Naive thymus-derived CD8-positive, alpha-beta T cell (primary cell): ENCODE measurements at places on chromosomes 6 and 20.

GRCh38 chr6:137852811-137853210 is 14.2 kb upstream of the TNFAIP3 start:
- H3K27ac ChIP-seq: no peak overlapping the region
- H3K4me3 ChIP-seq: no peak overlapping the region
- H3K4me1 ChIP-seq: no peaks in the 10 kb centered on the region
- H3K27me3 ChIP-seq: no peaks in the 10 kb centered on the region

- peaks cover 3% of the 10 kb centered on the region for H3K36me3 ChIP-seq
- no peak overlapping the region for H3K27ac ChIP-seq
- H3K4me1 ChIP-seq: peaks cover 30% of the 10 kb centered on the region
- no peaks in the 10 kb centered on the region for H3K27me3 ChIP-seq
- H3K4me3 ChIP-seq: no peak overlapping the region
These were observed 1.8 kb upstream of the PEX7 start for GRCh38 chr6:136820561-136820960.

DNA sequence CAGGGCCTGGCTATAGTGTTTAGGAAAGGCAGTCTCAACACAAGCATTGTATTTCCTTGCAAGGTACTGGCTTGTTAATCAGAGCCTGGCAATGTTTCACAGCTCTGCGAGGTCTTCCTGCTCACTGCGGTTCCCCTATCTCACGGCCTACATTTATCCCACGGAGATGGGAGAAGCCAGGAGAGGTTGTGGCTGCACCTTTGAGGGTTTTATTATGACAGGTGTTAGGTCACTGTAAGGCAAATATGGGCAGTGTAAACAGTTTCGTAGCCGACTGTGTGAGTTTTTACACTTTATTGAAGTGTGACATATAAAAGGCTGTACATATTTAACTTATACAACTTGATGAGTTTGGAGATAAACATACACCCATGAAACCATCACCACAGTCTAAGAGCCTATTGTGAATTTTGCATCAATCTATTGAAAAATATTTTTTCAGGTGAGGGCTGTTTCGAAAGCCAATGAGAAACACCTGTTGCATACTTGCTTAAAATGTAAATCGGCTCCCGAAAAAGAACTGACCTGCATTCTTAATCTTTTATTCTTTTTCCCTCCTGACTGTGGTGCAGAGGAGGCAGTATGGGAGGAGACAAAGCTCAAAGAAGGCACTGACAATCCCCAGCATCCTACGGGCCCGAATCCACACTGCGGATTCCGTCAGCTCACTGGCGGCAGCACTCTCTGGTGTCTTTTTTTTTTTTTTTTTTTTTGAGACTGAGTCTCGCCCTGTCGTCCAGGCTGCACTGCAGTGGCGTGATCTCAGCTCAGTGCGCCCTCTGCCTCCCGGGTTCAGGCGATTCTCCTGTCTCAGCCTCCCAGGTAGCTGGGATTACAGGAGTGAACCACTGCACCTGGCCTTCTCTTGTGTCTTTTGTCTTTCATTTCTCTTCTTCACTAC is 7.5 kb upstream of the RBM38 start:
- H3K4me3 ChIP-seq: no peak overlapping the region
- no peaks in the 10 kb centered on the region for H3K27me3 ChIP-seq
- DNase-seq: no peak
- peaks cover 15% of the 10 kb centered on the region for H3K4me1 ChIP-seq
- no peak overlapping the region for H3K27ac ChIP-seq
- H3K36me3 ChIP-seq: peaks cover 27% of the 10 kb centered on the region

GRCh38 chr6:112680091-112680490 is 333.0 kb downstream of the RFPL4B start:
- H3K4me1 ChIP-seq: no peaks in the 10 kb centered on the region
- DNase-seq: no peak
- H3K4me3 ChIP-seq: no peak overlapping the region
- no peaks in the 10 kb centered on the region for H3K36me3 ChIP-seq
- H3K27ac ChIP-seq: no peak overlapping the region

GRCh38 chr6:38163186-38164130 is 343.9 kb downstream of the ZFAND3 start:
- no peaks in the 10 kb centered on the region for H3K27me3 ChIP-seq
- peaks cover 12% of the 10 kb centered on the region for H3K36me3 ChIP-seq
- no peak for DNase-seq
- H3K4me1 ChIP-seq: peaks cover 7% of the 10 kb centered on the region
- H3K27ac ChIP-seq: no peak overlapping the region
- no peak overlapping the region for H3K4me3 ChIP-seq
